Activated B cell treated with CpG ODN at 0.5 μM for 24 hours (primary cell): ENCODE measurements at places on chromosomes 1 and 21.

DNA sequence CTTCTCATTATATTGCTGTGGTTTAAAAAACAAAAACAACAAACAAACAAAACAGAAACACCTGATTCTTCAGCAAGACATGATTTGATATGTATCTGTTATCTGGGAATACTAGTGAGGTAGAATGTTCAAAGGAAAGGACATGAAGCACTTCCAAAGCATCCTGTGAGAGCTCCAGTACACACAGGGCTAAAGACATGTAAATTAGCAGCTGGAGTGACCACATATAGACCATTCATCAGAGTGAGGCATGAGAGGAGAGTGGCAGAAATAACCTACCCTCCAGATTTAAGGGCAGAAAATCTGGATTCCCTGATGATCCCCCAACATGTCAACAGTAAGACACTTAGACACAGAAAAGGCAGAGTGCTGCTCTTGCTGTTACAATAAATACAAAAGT is 260.5 kb upstream of the CHRM3 start:
- DNase-seq, result no peak

- DNase-seq, result no peak
These were observed 673.6 kb upstream of the ADGRL2 start for GRCh38 chr1:81126989-81127581.

GRCh38 chr1:172395576-172395975 is 24.9 kb upstream of the C1orf105 start:
- DNase-seq, result no peak

DNA sequence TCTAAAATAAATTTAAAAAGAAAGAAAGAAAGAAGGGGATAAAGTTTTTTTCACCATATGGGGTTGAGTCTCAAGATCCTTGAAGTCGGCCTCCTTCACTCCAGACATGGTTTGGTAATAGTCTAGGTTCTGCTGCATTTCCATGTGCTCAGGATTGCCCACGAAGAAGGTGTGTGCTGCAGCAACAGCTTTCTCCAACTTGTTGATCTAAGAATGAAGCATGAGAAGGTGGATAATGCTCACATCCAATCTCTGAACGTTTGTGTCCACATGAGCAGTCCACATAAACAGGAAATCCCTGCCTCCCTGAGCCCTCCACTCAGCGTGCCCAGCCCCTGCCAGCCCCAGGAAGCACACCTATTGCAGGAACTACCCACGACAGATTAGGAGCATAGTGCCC is 4.6 kb downstream of the P3H1 start:
- no peak for DNase-seq

DNA sequence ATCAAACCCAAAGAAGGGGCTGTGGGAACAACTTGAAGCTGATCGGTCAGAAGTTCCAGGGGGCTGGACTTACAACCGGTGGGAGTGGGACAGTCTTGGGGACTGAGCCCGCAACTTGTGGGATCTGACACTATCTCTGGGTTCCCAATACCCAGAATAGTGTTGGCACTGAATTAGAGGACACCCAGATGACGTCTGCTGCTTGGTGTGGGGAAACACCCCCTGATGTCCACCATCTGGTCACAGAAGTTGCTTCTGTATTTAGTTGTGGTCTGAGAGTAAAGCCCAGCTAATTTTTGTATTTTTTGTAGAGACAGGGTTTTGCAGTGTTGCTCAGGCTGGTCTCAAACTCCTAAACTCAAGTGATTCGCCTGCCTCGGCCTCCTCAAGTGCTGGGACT is 28.8 kb downstream of the SERBP1 start:
- DNase-seq, result no peak

DNA sequence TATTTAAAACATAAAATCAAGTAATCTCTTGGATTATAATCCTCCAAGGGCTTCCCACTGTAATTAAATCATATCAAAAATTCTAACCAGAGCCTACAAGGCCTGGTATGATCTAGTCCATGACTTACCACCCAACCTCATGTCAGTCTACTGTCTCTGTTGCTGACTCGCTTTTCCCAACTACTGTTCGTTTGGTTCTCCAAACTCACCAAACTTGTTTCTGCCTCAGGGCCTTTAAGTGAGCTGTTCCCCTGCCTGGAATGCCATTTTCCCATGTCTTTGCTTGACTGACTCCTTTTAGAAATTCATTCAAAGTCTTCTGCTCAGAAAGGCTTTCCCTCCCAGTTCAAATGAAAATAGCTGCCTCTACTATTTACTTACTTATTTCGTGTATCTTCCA is 95.9 kb downstream of the ZC3H11B start:
- no peak for DNase-seq

- DNase-seq, result no peak
These were observed 50.5 kb downstream of the C1orf21 start for GRCh38 chr1:184437291-184437690.

DNA sequence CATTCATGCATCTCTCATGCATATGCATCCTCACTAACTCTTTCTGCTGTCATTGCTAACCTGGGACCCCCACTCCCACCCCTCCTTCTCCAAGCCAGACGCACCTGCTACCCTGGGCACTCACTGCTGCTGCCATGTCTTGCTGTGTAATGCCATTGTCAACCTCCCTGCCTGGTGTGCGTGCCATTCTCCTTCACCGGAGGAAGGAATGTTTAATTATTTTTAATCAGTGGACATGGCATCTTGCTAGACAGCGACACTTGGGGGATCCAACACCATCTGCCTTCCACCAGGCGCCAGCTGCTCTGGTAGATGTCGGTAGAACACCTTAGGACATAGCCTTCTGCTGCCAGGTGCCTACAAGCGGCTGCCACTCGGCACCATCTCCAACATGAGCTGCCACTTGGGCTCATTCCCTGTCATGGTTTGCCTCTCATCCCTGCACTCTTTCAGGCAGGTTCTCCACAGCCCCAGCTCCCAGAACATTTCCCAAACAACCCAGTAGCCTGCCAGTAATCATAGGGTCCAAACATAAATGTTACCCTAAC is 306.9 kb downstream of the TTLL7 start:
- no peak for DNase-seq
